ENCODE measurements at places on chromosomes 13 and 19. TPM values are rescaled to one million over a fixed set of nuclear protein-coding genes. Genes with fewer than 3 reads are reported as not detected.

Gene RB1
- total RNA-seq, result 54.8 TPM

Gene CATSPERD
- total RNA-seq, result not detected

Gene OR10H1
- total RNA-seq, result not detected

Gene GARIN5A
- total RNA-seq, result 2.1 TPM

Gene GRIK5
- total RNA-seq, result 1.0 TPM

Gene GIPR
- not detected for total RNA-seq

Gene ADPRHL1
- total RNA-seq, result 4.4 TPM

Gene CNMD
- total RNA-seq, result not detected

Gene CDC16
- total RNA-seq, result 71.7 TPM

Gene C13orf42
- total RNA-seq, result not detected

Gene PROZ
- not detected for total RNA-seq

Gene CEACAM8
- total RNA-seq, result not detected

Gene GADD45B
- total RNA-seq, result 114 TPM

Gene SYCN
- not detected for total RNA-seq

Gene C19orf38
- 1.8 TPM for total RNA-seq

Gene KPTN
- 9.7 TPM for total RNA-seq

Gene TJP3
- total RNA-seq, result not detected

Gene EBI3
- total RNA-seq, result 7.5 TPM

Gene ITGBL1
- total RNA-seq, result 4.3 TPM

Gene MIR17HG
- total RNA-seq, result 5.4 TPM

Gene GPR183
- total RNA-seq, result 8.9 TPM

Gene TNFSF9
- 0.75 TPM for total RNA-seq

Gene PSG1
- not detected for total RNA-seq

Gene ODAD3
- 4.7 TPM for total RNA-seq

Gene ZNF285
- total RNA-seq, result 4.4 TPM

Gene ONECUT3
- total RNA-seq, result not detected

All from adrenal gland (tissue), 19 donors.